IMR-90 (cell line): ENCODE measurements at places on chromosomes 1 and 21.

DNA sequence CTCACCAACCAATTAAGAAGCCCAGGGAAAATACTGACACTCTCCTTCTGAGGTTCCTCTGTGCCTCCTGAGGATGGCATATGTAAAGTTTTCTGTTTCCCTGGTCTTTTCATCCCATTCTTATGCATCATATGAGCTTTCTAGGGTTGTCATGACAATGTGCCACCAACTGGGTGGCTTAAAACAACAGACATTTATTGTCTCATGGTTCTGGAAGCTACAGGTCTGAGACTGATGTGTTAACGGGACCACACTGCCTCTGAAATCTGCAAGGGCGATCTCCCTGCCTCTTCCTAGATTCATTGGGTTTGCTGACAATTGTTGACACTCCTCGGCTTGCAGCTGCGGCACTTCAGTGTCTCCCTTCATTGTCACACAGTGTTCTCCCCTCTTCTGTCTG lies 308.4 kb downstream of the RGS7 start:
- DNase-seq: no peak

DNA sequence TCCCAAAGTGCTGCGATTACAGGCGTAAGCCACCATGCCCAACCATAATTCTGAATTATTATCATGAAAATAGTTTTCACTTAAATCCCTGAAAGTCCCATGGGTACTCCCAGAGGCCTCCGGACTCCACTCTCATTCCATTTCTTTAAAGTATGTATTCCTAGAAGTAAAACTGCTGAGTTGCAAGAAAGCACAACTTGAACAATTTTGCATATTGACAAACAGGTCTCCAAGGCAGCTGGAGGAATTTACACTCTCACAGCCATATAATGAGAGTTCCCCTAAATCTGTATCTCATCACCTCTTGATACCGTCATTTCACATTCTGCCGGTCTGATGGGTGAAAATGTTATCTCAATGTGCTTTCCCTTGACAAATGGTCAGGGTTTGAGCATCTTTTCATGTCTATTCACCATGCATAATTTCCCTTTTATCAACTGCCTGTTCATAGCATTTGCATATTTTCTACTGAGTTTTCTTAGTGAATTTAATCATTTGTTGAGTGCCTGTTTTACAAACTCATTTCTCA lies 129.4 kb downstream of the SMYD3 start:
- DNase-seq: no peak

DNA sequence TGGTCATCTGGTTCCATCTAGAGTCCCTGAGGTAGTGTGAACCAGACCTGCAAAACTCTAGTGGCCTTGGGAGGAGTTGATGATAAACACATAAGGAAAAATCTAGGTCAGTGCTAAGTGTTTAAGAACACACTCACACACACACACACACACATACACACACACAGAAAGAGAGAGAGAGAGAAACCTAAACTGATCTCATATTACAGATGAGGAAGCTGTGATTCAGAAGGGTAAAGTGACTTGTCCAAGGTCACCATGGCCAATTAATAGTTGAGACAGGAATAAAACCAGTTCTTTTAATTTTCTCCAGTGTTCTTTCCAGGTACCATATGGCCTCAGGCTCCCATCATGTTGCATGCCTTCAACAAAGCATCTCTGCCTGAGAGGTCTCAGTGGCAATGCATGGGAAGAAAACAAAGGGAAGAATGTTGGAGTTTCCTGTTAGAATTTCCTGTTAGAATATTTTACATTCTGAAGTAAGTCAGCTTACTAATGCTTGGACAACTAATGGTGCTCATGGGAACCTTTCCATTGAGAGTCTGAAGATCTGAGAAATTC lies 77.3 kb upstream of the TSPAN2 start:
- DNase-seq: peak; percentile 70

DNA sequence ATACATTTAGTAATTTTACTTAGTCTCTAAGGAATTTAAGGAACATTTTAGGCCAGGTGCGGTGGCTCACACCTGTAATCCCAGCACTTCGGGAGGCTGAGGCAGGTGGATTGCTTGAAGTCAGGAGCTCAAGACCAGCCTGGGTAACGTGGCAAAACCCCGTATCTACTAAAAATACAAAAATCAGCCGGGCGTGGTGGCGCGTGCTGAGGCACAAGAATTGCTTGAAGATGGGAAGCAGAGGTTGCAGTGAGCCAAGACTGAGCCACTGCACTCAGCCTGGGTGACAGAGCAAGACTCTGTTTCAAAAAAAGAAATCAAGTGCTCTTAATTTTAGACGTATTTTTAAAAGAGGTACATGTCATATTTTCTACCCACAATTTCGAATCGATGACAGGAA lies 3.3 kb downstream of the NDC1 start:
- DNase-seq: no peak

GRCh38 chr1:209899948-209900347 lies 38.1 kb upstream of the SYT14 start:
- DNase-seq: no peak

DNA sequence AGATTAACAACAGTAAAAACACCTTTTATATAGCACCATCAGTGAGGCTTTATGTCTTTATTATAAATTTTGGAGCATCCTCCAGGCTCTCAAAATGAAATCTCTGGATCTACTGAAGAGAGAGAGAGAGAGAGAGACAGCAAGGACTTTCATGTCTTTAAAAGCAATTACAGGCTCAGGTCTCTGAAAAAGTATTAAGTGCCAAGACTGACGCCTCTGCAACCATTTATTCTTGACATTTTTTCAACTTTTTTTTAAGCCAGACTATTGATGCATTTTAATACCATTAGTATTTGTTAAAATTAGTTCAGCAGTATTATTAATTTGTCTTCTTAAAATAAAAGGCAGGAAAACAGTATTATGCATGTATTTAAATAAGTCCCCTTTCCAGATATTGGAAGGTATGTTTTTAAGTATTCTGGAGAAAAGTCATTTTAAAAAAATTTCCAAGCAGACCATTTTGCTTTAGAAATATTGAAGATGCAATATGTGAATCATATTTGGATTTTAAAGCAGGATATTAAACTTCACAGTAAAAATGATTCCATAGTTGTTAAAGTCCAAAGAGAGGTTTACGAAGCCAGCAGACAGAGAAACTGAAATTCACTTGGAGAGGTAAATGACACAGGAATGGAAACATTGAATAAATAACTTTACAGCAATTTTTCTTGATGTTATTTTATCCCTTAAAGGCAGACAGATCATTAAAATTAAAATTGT lies 35.4 kb upstream of the APOBEC4 start:
- no peak for DNase-seq

GRCh38 chr1:214660900-214661299 lies 57.9 kb downstream of the CENPF start:
- DNase-seq: peak; percentile 96

DNA sequence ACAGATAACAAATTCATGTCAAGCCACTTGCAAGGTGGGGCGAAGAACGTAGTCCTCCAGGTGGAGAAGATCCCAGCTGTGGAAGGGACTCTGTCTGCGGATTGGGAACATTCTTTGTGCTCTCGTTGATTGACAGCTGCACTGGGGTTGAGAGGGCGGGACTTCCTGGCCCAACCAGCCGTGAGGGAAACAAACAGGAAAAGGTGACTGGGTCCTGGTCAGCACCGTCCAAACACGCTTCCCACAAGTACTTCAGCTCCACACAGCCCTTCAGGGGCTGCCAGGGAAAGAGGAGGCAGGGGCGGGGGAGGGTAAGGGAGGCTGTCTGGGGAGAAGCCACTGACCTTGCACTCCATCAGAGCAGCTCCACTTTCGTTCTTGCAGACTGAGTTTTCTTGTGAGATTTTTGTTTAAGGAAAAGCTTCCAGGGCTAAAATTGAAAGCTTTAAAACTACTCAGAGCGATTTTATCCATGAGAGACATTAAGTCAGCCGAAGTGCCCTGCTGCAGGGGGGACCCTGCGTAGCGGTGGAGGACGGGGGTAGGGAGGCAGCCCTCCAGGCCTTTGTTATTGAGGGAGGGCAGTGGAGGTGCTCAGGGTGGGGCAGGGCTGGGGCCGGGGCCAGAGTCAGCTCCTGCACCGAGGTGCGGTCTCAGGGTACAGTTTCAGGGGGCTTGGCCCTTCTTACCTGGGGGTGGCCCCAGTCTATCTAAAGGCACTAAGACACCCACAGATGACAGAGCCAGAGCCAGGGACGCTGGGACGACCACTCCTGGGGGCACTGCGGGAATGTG lies 21.6 kb upstream of the STUM start:
- peak; percentile 9 for DNase-seq
